ENCODE measurements at places on chromosomes 2 and 18.

- DNase-seq = no peak
These were observed 103.7 kb upstream of the NABP1 start for GRCh38 chr2:191574232-191574631.

DNA sequence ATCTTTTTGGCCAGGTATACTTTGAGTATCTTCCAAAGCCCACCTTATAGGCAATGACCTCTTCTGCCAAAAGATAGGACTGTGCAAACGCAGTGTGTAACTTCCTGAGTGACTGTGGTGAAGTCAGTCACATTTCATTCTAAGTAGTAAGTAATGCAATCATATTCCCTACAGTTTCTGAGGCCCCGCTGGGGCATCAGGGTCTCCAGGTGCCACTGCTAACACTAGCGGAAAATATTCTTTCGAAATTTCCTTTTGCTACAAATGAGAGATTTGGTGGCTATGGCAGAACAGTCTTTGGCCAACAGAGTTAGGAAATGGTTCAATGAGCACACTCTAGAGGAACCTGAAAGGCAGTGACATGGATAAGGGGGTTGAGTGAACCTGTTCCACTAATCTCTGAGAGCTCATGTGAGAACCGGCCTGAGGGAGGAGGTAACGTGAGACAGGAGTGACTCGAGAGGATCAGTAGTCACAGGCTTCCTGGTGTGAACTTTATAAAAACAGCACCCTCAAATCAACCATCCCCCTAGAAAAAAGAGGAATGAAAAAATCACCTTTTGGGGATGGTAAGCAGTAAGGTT is 102.6 kb upstream of the LPIN2 start:
- no peak for DNase-seq

GRCh38 chr2:65345631-65346030 is 86.8 kb downstream of the SPRED2 start:
- no peak for DNase-seq

DNA sequence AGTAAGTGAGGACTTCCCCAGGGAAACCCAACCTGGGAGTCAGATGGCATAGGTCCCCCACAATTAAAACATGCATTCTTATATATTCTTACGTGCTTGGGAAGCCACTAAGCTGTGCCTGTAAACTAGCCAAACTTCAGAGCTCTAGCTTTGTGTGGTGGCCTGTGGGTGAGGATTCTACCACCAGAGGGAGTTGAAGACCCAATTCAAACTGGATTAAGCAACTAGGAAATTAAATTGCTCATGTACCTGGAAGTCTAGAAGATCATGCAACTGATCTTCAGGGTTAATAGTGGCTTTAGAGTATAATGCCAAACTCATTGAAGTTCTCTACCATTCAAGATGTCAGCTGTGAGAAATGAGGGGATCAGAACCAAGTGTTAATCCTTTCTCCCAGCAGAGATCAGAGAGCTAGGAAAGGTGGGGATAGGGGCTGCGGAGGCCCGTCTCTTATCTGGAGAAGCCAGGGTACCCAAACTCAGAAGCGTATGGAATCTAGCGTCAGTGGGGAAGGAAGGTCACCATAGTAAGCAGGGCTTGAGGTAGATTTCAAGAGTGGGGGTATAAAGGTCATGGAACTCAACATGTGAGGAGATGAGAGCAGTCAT is 53.2 kb upstream of the CCDC85A start:
- DNase-seq = no peak

- DNase-seq = no peak
These were observed 16.4 kb upstream of the MARCHF7 start for GRCh38 chr2:159695795-159696448.

- no peak for DNase-seq
These were observed 98.7 kb downstream of the SLC8A1 start for GRCh38 chr2:40353231-40353630.

DNA sequence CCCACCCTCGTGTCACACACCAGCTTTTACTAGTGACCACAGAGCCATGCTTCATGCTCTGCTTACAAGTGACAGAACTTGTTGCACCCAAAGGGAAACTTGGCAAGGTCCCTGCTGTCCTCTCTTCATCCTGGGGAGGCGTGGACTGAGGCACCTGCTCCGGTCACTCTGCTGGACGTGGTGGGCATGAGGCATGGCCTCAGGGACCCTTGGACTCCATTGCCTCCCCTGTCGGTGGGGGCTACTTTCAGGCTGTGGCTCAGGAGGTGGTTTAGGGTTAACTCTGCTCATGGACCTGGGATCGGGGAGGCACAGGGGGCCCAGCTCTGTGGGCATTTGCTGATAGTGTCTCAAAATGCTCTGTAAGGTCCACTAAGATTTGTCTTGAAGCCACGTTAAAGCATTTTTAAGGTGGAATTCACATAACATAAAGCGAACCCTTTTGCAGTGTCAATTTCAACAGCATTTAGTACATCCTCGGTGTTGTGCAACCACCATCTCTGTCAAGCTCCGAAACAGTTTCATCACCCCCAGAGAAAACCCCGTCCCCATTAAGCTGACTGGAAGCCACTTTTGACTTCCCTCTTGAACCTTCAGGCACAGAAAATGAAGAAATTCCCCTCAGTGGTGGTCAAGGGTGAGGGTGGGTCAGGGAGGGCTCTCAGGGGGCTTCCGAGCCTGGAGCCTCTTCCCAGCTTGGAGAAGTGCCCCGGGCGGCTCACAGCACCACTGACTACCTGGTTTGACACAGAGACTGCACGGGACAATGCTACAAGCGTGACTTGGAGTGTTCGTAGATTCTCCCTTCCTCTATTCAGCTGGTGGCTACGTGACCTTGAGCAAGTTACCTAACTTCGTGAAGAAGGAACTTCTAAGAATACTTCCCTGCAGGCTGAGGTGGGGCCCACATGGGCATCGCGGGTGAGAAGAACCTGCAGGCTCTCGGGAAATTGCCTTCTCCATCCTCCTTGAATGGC is 100.0 kb upstream of the HDAC4 start:
- DNase-seq = no peak

DNA sequence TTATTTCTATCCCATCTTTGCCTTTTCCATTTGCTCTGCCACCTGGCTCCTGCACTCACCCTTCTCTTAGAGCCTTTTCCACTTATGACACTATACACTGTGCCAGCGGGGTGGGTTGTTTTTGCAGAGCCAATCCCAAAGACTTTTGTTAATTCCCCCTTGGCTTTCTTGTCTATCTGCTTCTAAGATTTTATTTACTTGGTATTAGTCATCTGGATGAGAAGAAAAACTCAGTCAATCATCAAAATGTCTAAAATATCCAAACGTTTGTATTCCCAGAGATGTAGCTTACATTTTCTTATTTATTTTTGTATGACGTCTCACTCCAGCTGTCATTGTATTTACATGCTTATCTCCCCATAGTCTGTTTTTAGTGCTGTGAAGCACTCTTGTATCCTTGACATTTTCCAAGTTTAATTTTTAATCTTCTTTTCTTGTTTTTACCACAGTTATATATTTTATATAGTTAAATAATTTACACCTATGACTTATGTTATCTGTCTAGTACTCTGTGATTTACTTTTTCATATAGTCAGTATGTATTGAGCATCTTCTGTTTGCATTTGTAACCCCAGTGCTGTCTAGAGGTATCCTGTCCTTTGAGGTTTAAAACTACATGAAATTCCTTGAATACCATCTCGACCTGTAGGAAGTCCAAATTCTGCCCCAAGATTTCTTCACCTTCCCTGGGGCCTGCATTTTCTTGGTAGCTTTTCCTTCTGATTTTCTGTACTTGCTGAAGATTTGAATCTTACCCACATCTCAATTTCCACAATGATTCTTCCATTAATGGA is 55.1 kb downstream of the COL4A3 start:
- DNase-seq = no peak

DNA sequence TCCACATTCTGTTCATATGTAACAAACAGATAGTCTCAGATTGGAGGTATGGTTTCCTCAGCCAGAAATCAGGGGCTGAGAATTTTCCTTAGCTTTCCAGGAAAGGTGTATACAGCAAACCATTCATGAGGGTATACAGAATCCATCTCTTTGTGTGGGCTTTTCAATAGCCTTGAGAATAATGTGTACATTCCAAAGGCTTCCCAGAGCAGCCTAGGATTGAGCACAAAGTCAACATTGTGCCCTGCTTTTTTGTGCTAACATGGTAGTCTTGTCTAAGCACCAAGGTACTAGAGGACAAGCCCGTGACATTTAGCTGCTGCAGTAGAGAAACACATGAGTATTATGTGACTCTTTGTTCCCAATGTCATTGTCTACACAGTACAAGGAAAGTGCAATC is 322.1 kb upstream of the TANK start:
- DNase-seq = no peak

- no peak for DNase-seq
These were observed 481 bp downstream of the TMEM177 start for GRCh38 chr2:119679526-119679837.

DNA sequence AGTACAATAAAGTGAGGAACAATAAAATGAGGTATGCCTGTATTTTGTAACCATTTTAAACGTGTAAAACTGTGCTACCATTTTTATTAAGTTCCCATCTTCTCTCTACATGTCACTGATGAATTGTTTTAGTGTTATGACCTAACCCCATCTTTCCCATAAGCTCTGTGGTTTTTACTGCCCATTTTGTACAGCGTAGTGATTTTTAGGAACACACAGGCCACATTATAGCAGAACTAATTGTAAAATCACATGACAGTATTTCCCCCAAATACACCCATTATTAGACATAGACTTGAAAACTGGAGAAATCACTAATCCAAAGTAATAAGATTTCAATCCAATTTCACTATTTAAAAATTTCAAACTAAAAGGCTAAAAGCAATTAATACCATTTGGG is 130.7 kb downstream of the TMEM247 start:
- no peak for DNase-seq

Data from stimulated activated CD4-positive, alpha-beta T cell treated with anti-CD3 and anti-CD28 coated beads, Interleukin-1b, Interleukin-23, amount 100 ng/mL, for 1 hour (primary cell).